ENCODE measurements at places on chromosomes 3 and 15.
A peak's percentile ranks its signal among the peaks of the same experiment; 100 is the strongest.

DNA sequence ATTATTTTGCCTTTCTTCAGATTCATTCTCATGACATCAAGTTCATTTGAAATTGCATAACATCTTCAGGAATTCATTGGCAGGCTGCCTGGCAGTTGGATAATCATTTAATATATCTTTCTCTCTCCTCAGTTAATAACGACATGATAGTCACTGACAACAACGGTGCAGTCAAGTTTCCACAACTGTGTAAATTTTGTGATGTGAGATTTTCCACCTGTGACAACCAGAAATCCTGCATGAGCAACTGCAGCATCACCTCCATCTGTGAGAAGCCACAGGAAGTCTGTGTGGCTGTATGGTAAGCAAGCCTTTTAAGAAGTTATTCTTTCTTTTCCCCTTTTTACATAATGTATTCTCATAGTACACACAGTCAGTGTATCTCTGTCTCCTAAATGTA lies 38.2 kb downstream of the TGFBR2 start:
- peak; percentile 78 for DNase-seq

DNA sequence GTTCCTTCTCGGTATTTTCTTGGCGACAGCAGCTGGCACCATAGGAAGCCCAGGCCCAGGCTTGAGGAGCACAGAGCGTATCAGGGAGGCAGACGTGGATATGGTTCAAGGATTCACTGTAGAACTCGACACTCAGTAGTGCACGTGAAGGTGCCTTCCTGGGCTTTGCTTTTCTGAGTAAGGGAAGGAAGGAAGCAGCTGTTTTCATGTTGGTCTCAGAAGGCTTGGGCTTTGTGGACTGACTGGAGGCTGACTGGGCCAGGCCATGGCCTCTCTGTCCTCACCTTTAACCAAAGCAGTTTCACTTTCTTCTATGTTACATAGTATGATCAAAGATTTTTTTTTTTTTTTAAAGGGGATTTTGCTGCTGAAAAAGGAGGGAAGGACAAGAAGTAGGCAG lies 6.9 kb upstream of the GHRL start:
- no peak for DNase-seq

DNA sequence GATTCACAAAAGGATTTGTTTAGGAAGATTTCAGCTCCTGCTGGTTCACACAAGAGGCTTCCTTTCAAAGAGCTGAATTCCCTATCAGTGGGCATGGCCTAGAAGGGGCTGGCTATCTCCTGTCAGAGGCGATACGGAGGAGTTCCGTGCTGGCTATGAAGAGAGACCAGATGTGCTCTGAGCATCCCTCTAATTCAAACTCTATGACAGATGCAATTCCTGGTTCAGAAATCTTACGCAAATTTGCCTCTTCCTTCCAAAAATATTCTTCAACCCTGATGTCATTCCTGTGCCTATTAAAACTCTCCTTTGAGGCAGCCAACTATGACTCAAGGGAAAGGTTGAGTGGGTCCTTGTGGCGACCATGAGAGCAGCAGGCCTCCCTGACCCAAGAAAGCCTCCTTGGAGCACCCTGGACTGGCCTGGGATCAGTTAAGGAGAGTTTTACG lies 139.3 kb upstream of the HES1 start:
- DNase-seq = no peak

- no peak for DNase-seq
Measured at GRCh38 chr3:184592371-184593219, 31.0 kb downstream of the EPHB3 start.

- DNase-seq = no peak
Measured at GRCh38 chr3:39284457-39284881, 4.6 kb upstream of the CX3CR1 start.

GRCh38 chr15:63968700-63969099 lies 77.6 kb downstream of the DAPK2 start:
- DNase-seq = no peak

DNA sequence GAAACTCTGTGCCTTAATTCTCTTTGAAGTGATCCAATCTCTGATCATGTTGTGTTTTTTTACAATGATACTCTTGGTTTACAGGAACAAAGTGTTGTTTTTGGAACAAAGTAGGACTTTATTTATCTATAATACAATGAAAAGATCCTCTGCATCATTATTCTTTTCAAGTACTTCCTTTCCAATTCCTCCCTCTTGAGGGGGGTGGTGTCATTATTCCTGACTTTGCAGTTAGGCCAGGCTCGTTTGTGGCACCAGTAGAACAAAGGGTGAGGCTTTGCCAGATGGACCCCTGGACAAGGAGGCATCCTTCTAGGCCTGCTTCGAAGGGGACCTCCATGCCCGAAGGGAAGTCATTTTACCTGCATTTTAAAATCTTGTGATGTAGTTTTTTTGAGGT lies 41.7 kb upstream of the ZBTB38 start:
- no peak for DNase-seq

DNA sequence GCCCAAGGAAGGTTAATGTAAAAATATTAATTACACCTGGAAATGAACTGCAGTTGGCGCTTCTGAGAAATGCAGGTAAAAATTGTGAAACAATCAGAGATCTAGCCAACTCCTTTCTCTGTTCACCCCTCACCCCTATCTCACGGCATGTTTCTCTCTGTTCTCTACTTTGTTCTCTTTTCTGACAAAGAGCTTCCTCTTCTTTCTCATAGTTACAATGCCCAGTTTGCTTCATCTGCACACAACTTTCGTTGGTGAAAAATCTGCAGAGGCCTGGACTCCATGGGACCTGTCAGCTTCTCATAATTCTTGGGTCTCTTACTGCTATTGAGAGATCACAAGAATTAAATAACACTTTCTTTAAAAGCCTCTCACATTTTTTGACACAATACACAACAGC lies 212.9 kb upstream of the LRRN1 start:
- no peak for DNase-seq

- DNase-seq = peak; percentile 5
Measured at GRCh38 chr15:43225201-43225949, 4.6 kb upstream of the EPB42 start.

- no peak for DNase-seq
Measured at GRCh38 chr3:37635251-37635650, 226.4 kb upstream of the CTDSPL start.

DNA sequence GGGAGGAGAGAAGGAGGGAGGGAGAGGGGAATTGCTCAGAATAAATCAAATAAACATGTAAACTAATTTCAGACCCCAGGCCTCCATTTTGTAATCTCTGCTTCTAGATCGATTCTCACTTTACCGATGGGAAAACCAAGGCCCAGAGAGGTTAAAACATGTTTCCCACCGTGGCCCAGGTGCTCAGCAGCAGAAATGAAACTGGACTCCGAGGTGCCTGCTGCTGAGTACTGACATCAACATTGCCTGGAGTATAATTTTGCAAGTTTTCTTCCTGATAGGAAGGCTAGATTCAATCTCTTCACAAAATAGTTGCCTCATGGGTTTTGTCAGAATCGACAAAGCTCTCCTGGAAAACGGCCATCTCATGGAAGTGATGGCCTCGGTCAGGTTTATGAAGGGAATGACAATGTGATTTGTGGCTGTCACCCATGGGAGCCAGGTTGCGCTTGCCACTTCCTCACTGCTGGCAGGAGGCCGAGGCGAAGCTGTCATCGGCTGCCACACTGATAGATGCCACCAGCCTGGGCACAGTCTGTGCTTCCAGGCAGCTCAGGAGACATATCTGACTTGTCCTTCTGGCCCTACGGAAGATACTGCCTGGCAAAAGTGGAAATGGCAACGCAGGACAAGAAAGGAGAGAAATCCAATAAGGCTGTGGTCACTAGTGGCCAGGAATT lies 133.1 kb upstream of the LRRN1 start:
- DNase-seq = no peak

- DNase-seq = no peak
Measured at GRCh38 chr3:61793056-61793455, 231.7 kb downstream of the PTPRG start.

DNA sequence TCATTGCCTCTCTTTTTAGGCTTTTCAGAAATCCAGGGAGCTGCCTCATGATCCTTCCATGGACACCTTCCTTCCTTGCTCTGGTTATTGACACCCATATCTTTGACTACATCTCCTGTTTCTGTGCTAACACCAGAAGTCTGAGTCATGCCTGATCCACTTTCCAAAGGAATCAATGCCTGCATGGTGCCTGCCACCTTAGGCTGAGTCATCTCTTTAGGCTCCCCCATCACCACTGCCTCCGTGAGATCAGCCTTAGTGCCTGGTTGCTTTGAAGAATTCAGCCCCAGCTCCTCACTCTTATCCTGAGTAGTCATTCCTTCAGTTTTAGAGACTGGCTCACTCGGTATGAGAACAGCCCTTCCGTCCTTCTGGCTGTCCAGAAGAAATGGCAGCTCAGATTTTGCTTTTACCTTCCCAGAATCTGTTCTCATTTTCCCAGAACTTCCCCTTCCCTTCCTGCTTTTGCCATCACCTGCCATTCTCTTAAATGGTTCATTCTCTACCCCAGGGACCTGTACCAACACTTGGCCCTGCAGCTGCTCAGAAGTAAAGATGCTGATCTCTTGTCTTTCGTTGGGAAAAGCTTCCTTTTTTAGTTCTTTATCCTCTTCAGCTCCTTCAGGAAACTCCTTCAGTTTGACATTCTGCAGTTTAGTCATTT lies 105.3 kb downstream of the MAP4 start:
- no peak for DNase-seq

GRCh38 chr3:123790254-123791072 lies 93.7 kb downstream of the MYLK start:
- DNase-seq = no peak

DNA sequence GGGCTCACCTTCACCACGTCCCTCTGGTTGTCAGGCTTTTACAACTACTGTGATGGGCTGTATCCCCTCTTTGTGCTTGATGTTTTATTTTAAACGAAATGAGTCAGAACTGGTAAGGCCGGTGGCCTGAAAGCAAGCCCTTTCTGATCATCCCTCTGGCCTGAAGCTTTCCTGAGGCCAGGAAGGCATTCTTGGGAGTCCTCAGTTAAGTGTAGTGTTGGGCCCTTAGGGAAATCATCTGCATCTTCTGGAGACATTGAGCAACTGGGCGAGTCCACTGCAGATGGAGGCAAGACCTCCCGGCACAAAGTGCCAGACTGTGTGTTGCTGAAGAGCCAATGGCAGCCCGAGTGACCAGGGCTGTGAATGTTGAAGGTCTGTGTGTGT lies 33.0 kb upstream of the AMOTL2 start:
- no peak for DNase-seq

- no peak for DNase-seq
Measured at GRCh38 chr3:103894162-103894822, 1459.5 kb downstream of the ZPLD1 start.

- DNase-seq = no peak
Measured at GRCh38 chr3:124999897-125000435, 55.8 kb downstream of the HEG1 start.

- DNase-seq = no peak
Measured at GRCh38 chr3:193637831-193638230, 44.8 kb downstream of the OPA1 start.

- no peak for DNase-seq
Measured at GRCh38 chr3:53478166-53478830, 16.1 kb upstream of the CACNA1D start.

DNA sequence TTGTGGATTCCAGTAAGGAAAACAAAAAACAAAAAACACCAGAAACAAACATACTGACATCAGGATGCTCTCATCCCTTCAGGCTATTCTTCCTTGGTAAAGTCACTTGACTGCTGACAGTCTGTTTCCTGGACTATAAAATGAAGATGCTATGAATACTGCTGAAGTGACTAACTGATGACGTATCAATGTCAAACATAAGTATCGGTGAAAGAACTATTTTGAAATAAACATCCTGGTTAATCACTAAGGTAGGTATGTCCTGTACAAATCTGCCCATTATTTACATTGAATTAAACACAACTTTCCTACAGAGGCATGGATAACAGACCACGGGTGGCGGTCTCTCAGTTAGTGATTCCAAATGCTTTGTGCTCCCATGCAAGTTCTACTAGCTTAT lies 45.9 kb downstream of the CHAC1 start:
- DNase-seq = no peak

GRCh38 chr15:42427429-42428223 lies 63.3 kb downstream of the ZNF106 start:
- DNase-seq = no peak

DNA sequence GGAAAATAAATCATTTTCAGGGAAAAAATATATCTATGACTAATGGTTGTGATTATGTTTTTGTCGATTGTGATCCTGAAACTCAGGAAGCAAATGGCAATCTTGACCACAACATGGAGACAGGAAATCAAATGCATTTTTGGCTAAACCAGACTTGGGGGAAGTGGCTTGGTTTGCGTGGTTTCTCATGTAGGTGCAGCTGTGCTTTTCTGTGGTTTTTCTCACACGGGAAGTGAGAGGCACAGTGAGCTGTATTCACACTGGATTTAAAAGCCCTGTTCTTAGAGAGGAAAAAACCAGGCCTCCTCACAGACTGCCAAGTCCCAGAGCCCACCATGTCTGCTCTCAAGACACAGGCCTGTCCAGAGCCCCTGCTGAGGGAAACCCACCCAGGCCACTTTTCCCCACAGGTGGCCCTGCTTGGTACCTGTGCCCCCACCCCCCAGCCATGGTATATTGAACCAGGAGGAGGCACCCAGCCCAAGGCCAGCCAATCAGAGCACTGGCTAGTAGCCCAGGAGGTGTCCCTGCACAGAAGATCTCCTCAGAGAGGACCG lies 46.1 kb downstream of the BTD start:
- DNase-seq = peak; percentile 82

DNA sequence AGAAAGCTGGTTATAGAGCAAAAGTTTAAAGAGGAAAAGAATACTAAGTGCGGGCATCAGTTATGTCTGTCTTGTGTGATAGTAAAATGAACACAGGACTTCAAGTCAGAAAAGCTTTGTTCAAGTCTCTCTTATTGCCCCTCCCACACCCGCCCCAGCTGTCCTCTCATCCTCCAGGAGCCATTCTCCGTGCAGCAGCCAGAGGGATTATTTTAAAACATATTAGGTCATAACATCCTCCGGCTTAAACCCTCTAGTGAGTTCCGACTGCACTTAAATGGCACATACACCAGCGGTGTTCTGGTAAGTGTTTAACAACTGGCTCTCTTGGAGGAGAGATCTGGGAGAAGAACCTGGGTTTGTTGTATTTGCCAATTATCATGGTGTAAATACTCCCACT lies 104.8 kb upstream of the TNFAIP8L3 start:
- DNase-seq = no peak

DNA sequence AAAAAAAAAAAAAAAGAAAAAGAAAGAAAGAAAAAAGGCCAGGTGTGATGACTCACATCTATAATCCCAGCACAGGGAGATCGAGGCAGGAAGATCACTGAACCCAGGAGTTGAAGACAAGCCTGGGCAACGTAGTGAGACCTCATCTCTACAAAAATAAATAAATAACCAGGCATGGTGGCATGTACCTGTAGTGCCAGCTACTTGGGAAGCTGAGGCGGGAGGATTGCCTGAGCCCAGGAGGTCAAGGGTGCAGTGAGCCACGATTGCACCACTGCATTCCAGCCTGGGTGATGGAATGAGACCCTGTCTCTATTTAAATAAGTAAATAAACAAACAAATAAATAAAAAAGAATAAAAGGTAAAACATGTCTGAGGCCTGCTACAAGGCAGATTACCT lies 39.3 kb upstream of the LACTB start:
- DNase-seq = no peak

DNA sequence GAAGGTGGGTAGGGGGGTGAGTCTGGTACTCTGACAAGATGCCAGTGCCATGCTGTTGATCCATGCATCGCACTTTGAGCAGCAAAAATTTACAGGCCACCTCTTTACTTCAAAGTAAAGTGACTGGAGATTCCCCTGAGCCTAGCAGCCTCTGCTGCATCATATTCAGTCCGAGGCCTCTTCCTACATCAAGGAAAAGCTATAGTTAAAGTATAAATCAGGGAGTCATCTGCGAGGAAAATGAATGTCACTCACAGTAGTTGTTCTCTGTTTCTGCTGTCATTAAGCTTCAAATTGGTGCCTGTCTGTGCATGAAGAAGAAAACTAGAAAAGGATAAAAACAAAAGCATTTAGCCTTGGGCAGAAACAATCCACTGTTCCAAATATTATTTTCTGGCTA lies 706.2 kb downstream of the TBL1XR1 start:
- DNase-seq = no peak

Data from GF-D8 (cell line).